ENCODE measurements at places on chromosomes 6 and 20.

GRCh38 chr6:143967706-143968376 lies 40.2 kb downstream of the PLAGL1 start:
- DNase-seq = no peak

GRCh38 chr20:32902456-32903420 lies 44.0 kb downstream of the EFCAB8 start:
- DNase-seq = peak; percentile 36

GRCh38 chr20:63142933-63143332 lies 73.0 kb downstream of the YTHDF1 start:
- no peak for DNase-seq

DNA sequence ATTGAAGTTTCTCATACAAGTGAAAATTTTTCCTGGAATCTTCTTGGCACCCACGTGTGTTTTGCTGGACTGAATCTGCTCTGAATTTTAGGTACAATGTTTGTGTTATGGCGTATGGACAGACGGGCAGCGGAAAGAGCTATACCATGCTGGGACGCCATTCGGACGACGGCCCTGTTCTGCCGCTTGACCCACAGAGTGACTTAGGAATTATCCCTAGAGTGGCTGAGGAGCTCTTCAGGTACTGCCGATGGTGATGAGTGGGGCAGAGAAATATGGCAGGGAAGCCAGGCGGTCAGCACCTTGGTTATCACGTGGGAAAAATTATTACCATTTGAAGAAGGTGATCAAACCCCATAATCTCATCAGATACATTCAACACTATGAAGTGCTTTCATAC lies 36.3 kb downstream of the KIF25 start:
- no peak for DNase-seq

GRCh38 chr6:92122746-92123145 lies 1296.6 kb downstream of the EPHA7 start:
- DNase-seq = no peak

- DNase-seq = no peak
Measured at GRCh38 chr6:149478631-149479314, 6.0 kb downstream of the ZC3H12D start.

DNA sequence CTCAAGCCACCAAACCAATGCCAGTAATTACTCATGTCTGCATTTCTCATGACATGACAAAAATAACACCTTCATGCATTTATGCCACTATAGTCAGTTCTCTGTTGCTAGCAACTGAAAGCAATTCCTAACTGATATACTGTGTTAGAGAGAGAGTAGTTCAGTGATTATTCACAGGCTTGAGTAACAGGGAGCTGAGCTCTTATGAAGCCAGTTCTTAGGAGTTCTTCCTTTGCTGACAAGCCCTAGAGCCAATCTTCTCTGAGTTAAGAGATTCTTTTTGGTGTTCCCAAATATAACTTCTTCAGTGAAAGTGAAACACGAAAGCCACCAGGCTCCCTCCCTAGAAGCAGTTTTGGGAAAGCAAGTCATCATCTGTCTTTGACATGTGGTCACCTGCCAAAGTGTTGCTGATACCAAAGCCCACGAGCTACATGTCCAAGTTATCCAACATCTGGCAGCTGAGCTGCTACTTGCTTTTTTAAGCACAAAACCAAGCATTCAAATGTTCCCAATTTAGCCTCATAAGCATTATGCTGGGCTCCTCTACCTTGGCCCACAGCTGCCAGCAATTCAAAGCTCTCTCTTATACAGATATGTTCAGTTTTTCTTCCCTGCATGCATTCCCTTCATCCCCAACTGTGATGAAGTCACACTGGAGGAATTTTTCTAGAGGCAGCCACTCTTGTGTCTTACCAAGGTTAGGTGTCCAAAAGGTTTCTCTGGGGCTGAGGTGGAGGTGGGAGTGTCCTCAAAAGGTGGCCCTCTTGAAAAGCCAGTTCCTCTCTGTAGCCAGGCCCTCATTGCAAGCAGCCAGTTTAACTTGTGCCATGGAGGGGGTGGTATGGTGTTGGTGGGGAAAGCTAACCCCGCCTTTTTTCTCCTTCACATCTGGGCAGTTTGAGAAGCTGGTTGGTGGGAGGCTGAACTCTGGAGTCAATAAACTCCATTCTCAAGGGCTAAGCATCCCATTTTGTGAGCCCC lies 92.7 kb upstream of the ARMC2 start:
- no peak for DNase-seq

DNA sequence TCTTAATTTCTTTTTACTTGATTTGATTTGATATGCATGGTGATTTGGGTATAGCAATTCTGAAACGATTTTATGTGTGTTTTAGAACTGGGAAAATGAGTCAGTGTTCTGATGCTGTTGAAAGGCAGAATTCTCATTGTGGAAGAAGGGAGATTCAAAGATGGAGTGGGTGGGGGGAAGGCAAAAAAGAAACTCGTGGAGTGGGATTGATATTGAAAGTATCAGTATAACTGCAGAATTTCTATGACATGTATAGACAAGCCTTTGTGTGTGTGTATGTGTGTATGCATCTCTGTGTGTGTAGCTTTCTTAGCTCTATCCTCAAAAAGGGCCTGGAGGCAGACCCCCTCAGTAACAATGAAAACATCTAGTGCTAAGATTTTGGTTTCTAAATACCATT lies 184.3 kb upstream of the OLIG3 start:
- no peak for DNase-seq

DNA sequence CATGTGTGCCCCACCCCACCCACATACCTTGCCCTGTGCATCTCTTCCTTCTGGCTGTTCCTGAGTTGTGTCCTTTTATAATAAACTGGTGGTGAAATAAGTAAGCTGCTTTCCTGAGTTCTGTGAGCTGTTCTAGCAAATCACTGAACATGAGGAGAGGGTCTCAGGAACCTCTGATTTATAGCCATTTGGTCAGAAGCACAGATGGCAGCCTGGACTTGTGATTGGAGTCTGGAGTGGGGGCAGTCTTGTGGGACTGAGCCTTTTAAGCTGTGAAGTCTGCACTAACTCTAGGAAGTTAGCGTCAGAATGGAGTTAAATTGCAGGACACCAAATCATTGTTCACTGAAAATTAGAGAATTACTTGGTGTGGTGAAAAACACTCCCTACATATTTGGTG lies 245.4 kb downstream of the LRFN2 start:
- DNase-seq = no peak

DNA sequence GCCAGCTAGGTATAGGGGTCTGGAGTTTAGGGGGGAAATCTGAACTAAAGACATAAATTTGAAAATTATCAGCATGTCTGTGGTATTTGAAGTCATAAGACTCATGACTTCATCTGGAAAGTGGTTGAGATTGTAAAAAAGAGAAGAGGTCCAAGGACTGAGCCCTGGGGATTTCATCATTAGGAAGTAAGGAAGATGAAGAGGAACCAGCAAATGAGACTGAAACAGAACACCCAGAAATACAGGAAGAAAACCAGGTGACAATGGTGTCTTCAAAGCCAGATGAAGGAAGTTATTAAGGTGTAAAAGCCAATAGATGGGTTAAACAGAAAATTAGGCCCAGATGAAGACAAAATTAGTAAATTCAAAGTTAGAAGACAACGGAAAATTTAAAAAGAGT lies 49.1 kb upstream of the UBR2 start:
- no peak for DNase-seq

- DNase-seq = no peak
Measured at GRCh38 chr6:26520237-26520849, 17.8 kb upstream of the HMGN4 start.

GRCh38 chr6:157631412-157631811 lies 191.6 kb upstream of the SNX9 start:
- DNase-seq = no peak

GRCh38 chr20:37387519-37388269 lies 41.8 kb downstream of the SRC start:
- DNase-seq = no peak

GRCh38 chr20:18090044-18090443 lies 32.3 kb upstream of the OVOL2 start:
- DNase-seq = no peak

DNA sequence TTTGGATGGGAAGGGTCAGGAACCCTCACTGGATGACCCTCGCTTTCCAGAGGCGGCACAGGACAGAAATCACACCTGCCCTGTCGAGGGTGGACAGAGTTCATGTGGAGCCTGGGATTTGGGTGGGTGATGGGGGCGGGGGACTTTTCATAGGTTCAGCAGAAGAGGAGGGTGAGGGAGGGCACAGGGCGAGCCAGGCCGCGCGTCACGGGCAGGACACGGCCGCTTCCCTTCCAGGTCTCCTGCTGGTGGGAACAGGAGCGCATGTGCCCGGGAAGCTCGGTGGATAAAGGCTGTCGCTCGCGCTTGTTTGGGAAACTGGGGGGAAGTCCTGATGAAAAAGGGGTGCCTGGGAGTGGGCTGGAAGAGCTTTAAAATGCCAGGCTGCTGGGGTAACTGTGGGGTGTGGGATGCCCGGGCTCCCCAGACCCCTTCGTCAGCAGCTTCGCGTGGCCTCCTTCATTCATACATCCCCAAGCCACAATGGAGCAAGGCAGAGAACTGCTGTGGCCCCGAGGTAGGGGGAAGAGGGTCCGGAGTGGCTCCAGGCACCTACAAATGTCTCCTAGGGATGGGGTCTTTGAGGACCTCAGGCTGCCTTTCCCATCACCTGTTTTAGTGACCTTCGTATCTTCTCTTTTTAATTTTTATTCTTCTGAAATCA lies 102.2 kb downstream of the DACT2 start:
- no peak for DNase-seq

GRCh38 chr6:41072836-41073202 lies at the start of gene NFYA:
Gene NFYA, plus strand, starts transcription at chr6:41072974. Its CDS starts 6,116 bp downstream, at chr6:41079090.
- peak; percentile 100 for DNase-seq

GRCh38 chr20:62148908-62149314 lies 5.3 kb downstream of the SS18L1 start:
- DNase-seq = no peak

DNA sequence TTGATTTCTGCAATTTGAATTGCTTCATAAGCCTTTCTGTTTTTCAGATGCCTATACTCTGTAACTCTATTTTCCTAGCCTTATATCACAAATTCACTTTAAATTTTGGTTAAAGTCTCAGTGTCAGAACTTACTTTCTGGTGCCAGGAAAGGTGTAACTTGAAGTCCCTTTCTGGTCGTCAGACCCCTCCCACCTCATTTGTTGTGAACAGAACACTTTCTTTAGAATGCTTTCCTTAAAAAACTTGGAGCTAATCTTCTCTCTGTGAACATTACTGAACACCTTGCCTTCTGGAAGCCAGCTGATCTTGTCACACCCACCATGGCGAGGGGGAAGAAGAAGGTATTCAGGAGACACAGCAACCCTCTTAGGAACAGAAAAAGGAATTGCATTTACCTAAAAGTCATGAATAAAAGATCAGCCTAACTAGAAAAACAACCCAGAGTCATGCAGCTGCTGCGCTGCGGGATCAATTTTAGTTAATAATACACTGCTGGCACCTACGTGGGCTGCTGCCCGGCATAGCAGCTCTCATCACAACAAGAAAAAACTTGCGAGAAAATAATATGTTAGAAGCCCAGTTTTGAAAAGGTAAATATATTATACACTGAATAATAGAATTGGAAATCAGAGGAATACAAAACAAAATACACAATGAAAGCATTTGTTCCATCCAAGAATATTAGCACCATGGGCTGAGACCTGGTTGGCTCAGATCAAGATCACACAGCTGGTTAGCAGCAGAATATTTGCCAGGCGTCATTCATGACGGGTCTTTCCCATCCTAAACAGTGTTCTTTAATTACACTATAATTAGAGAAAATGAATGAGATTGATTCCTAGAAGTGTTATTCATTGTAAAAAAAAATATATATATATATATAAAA lies 5.8 kb upstream of the FAM217A start:
- no peak for DNase-seq

DNA sequence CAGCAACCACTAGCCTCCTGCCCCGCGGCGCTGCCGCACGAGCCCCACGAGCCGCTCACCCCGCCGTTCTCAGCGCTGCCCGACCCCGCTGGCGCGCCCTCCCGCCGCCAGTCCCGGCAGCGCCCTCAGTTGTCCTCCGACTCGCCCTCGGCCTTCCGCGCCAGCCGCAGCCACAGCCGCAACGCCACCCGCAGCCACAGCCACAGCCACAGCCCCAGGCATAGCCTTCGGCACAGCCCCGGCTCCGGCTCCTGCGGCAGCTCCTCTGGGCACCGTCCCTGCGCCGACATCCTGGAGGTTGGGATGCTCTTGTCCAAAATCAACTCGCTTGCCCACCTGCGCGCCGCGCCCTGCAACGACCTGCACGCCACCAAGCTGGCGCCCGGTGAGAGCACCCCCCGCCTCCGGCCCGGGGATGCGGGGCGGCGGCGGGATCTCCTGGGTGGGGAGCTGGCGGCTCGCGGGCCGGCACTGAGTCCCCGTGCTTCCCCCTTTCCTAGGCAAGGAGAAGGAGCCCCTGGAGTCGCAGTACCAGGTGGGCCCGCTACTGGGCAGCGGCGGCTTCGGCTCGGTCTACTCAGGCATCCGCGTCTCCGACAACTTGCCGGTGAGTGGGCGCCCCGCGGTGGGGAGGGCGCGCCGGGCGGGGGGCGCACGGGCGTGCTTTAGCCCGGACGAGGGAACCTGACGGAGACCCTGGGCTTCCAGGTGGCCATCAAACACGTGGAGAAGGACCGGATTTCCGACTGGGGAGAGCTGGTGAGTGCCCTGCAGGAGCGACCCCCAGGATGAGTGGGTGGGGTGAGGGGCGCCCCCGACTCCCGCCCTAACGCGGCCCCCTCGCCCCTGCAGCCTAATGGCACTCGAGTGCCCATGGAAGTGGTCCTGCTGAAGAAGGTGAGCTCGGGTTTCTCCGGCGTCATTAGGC lies 585 bp downstream of the PIM1 start:
- peak; percentile 36 for DNase-seq

- no peak for DNase-seq
Measured at GRCh38 chr6:187210-187861, 105.0 kb upstream of the DUSP22 start.

DNA sequence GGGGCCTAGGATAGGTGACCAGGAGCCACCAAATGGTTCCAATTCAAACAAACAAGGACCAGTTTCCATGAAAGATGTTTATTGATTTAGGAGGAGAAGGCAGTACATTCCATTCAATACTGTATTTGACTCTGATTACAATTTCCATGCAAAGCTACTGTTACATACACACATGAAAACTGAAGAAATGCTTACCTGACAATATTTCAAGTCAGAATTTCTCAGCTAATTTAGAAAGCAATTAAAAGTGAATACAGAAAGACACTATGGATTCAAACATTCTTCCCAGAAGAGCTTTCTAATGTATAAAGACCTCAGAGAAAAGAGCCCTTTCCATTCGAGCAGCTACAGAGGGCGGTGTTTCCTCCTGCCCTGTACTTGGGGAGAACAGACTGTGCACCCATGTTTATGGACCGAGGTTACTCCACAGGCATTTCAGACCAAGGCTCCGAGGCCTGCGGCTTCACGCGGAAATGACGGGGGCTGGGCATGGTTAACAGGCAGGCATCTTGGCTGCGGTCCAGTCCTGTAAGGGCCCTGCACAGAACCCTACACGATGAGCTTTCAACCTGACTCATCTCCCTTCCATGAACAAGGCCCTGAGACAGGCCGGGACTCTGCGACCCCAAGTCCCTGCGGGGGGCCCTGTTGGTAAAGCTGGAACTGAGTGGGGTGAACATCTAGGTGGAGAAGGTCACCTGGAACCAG lies 25.7 kb upstream of the TCFL5 start:
- DNase-seq = no peak

GRCh38 chr6:2531426-2532215 lies 219.1 kb downstream of the MYLK4 start:
- no peak for DNase-seq

GRCh38 chr6:147950623-147950987 lies 392.0 kb upstream of the SASH1 start:
- no peak for DNase-seq

GRCh38 chr20:47686545-47686944 lies 98.7 kb downstream of the SULF2 start:
- no peak for DNase-seq

- DNase-seq = no peak
Measured at GRCh38 chr6:134199848-134200606, 117.9 kb downstream of the SGK1 start.

- DNase-seq = no peak
Measured at GRCh38 chr6:88360203-88360797, 194.2 kb upstream of the CNR1 start.
